Activated B cell treated with CpG ODN at 0.5 μM for 24 hours (primary cell): ENCODE measurements at places on chromosomes 2 and 18.

GRCh38 chr18:80109676-80110078 is 615 bp downstream of the ADNP2 start:
- peak; percentile 43 for DNase-seq

GRCh38 chr2:225041207-225041850 is 939 bp downstream of the DOCK10 start:
- peak; percentile 62 for DNase-seq

- no peak for DNase-seq
Measured at GRCh38 chr2:25851740-25852503, 26.4 kb downstream of the ASXL2 start.

DNA sequence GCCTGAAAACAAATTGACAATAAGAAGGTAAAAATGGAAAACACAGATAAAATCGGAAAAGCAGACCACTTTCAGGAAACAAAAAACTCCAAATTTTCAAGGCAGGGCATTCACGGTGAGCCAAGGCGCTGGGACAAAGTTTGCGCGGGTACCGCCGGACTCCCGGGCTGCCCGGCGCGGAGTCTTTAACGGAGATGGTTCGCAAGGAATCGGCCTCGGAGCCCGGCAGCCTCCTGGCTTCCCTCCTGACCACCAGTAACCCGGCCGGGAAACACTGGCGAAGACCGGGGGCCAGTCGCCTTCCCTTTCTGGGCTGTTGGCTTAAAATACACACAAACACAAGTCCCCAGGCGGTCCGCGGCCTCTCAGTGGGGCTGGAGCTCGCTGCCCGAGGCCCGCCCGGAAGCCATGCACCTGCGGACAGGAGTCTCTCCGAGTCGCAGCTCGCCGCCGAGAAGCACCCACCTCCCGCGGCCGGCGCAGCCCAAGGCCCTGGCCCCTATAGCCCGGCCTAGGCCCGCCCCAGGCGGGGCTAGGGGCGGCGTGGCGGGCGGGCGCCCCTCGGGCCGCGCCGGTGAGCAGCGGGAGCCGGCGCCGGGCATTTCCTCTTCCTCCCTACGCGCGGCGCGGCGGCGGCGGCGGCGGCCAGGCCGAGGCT is 622 bp upstream of the KCMF1 start:
- DNase-seq: peak; percentile 70
